ENCODE measurements at places on chromosomes 5 and 9.

DNA sequence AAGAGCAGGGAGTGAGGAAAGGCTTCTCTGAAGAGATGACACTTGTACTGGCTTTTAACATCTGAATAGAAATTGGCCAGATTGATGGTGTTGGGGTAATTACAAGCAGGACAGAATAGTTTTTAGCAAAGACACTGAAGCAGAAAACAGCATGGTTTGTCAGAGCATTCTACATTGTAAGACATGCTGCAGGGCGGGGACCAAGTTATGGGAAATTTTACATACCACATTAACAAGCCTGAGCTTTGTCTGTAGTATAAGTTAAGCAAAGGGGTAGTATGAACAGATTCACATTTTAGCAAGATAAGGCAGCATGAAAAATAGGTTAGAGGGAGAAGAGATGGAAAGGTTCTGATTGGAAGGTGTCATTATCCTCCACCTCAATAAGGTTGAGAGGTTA lies 66.5 kb downstream of the JMY start:
- no peak for DNase-seq

DNA sequence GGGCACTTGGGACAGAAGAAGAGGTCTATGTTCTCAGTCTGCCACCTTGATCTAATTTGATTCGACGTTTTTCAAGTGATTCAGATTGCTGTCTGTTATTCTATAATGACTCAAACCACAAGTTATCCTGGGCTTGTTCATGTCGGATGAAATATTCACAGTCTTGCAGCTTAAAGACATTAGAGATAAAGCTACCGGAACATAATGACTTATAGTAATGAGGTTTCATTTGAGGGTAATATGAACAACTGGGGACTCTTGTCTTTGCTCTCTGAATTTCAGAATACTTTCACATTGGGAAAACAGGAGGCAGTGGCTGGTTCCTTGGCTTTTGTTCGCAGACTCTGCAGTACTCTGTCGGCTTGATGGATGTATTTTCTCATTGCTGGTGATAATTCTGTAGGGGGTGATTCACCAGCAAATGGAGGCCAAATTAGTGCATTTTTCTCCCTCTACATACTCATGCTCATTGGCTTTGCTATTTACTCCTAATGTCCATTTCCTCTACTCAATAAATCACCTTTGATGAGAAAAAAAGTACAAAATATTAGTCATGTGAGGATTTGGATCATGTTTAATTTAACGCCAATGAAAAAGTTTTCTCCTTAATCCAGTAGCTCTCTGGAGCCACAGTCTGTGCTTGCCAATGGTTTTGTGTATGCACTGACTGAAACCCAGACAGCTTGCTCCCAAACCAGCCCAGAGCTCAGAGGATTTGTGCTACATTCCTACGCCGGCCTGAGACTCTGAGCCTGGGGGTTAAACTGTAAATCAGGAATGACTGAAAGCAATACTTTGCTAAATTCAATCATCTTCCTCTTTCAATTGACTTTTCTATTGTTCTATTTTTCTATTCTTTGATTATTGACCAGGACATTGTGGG lies 154.7 kb upstream of the ANKH start:
- DNase-seq = no peak

DNA sequence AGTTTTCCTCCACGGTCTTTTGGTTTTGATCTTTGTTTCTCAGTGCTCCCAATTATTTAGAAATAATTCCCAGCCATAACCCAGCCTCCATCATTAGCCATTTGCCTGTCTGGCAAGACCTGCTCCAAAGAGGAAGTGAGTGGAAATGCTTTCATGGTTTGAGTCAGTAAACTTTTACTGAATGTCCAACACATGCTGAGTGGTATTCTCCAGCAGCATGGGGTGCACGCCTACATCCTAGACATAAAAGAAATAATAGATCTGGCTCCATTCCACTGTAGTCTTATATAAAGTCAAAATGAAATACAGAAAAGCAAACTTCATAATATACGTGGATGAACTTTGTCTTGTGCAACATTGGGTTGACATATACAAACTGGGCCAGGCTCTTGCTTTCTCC lies 757.2 kb downstream of the TLE1 start:
- no peak for DNase-seq

GRCh38 chr5:52961274-52961681 lies 27.9 kb upstream of the ITGA2 start:
- no peak for DNase-seq

- no peak for DNase-seq
These were observed 612.9 kb upstream of the TLE4 start for GRCh38 chr9:78958892-78959291.

DNA sequence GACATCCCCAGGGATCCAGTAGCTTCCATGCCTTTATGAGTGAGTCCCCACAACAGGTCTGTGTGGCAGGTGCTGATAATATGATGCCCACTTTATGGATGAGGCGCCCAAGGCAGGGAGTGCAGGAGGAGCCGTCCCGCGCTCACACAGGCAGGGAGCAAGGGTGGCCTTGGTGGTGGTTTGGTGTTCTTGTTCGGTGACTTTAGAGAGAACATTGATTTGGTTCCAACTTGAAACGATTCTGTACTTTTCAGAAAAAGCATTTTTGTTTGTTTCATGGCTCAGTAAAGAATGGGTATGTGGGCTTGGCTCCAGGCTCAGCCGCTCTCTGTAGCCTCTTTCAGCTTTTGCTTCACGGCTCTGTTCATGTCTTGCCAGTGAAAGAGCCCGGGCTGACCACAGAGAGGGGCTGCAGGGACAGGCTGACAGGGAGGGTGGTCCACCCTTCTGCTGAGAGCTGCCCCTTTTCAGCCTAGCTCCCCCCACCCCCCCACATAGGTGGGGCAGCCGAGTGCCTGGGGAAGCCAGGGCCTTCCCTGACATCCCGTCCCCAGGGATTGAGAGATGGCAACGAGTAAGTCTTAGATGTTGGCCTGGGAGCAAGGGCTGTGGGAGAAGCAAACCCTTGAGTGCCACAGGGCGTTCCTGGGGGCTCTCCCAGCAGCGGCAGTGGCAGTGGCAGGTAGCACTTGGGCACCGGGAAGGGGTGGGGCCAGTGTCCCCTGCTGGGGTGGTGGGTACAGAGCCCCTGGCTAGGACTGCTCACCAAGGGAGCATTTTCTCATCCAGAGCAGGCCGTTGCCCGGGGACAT lies 28.0 kb downstream of the NCS1 start:
- no peak for DNase-seq

DNA sequence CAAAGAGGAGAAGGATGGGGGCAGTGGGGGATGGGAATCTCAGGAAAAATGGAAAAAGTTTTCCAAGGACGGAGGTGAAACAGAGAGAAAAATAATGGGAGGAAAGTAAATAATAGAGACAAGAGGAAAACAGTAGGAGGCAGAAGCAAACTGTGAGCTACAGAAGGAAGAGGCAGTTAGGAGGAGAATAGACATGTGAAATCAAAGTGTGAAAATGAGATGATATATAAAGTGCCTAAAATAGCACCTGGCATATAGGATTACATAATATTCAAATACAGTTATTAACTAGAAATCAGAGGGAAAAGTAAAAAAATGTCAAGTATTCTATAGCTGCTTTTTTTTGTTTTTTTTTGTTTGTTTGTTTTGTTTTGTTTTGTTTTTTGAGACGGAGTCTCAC lies 44.0 kb upstream of the PLIN2 start:
- no peak for DNase-seq

DNA sequence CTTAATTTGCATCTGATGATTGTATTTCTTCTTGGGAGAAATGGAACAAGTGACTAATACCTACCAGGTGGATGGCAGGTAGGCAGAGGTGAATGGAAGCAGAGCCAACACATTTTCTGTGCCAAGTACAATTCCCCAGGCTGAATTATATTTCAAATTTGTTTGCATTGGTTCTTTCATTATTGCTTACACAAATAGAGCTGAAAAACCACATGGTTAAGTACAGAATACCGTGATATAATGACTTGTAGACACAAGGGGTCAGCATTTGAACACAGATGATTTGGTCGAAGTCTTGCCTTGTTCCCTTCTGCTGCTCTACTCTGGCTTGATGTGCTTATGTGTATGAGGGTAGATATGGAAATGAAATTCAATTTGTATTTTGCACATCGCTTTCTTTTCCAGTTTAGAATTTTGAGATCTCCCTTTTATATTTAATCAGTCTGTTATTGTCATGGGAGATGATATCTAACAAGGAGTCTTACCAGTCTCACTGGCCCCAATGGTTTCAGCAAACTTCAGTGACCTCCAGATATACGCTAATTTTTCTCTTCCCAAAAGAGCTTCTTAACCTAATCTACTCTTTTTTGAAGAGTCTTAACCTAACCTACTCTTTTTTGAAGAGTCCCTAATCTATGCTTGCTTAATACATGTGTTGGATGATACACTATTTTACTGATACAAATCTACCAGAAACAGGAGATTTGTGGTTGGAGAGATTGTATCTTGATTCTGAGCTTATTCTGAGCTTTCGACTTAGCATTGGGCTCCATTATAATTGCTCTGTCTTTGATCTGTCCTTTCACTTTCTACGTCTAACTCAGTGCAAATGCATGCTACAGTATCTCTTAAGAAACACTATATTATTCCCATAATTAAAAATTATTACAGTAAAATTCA lies 88.1 kb downstream of the PCSK1 start:
- DNase-seq = peak; percentile 25

GRCh38 chr9:121756474-121757280 lies 105.2 kb downstream of the DAB2IP start:
- no peak for DNase-seq

DNA sequence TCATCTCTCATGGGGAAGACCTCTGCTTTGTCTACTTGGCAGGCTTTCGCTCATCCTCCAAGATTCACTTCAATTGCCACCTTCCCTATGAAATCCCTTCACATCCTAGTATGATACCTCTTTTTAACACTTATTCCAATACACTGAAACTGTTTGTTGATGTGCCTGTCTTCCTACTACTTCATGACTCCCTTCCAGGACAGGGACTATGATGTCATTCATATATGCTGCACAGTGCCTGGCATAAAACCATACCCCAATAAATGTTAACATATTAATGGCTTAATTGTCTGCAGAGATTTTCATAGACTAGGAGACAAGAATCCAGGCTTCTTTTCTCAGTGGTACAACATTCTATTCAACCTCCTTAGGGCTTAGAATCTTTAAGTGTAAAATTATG lies 215.5 kb downstream of the ZNF608 start:
- no peak for DNase-seq

- DNase-seq = no peak
These were observed 69.9 kb downstream of the JAKMIP2 start for GRCh38 chr5:147712598-147712997.

- DNase-seq = no peak
These were observed 35.1 kb upstream of the ORM1 start for GRCh38 chr9:114287763-114288192.
